CD4-positive, alpha-beta T cell treated with Interleukin-15 for 4 hours (primary cell): ENCODE measurements at places on chromosomes 3 and 15.

GRCh38 chr3:52857133-52857532 is 22.3 kb upstream of the MUSTN1 start:
- DNase-seq, result no peak

DNA sequence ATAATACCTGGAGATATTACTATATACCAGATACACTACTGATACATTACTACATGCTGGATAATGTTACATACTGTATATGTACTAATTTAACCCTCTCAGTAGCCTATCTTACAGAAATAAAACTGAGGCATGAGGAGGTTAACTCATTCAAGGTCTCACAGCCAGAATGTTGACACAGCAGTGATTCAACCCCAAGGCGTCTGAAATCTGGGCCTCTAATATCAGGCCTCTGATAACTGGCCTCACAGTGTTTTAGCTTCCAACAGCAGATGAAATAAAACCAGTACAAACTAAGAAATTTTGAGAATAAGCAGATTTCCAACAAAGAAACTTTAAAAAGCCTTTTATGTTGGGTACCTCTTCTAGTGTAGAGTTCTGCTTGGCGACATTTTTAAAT is 23.4 kb downstream of the DZIP1L start:
- no peak for DNase-seq

GRCh38 chr3:37200141-37200540 is 25.8 kb upstream of the LRRFIP2 start:
- DNase-seq, result no peak

- no peak for DNase-seq
Measured at GRCh38 chr15:38849046-38849445, 284.4 kb upstream of the RASGRP1 start.

- DNase-seq, result no peak
Measured at GRCh38 chr15:93109336-93110102, 20.5 kb upstream of the RGMA start.

- DNase-seq, result no peak
Measured at GRCh38 chr15:98996169-98996568, 11.4 kb downstream of the PGPEP1L start.

- no peak for DNase-seq
Measured at GRCh38 chr15:63322541-63322940, 45.1 kb downstream of the APH1B start.

GRCh38 chr3:85890043-85890555 is 931.3 kb downstream of the CADM2 start:
- DNase-seq, result no peak

GRCh38 chr3:80285388-80285787 is 517.6 kb upstream of the ROBO1 start:
- DNase-seq, result no peak

- no peak for DNase-seq
Measured at GRCh38 chr15:62896969-62897486, 145.5 kb upstream of the TPM1 start.

DNA sequence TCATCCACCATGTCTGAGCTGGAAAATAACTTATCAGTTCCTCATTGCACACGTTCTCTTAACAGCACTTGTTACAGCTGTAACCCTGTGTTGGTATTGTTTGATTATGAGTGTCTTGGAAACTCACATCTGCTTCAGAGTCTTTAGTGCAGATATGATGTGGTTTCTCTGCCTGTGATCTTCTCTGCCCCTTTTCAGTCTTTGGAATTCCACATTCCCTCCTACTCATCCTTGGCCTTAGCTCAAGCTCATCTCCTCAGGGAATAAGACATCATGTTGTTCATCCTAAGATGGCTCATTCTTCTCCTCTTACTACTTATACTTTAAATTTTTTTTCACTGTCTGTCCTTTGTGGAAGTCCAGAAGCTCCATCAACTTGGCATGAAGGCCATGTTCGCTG is 77.7 kb downstream of the SYNPR start:
- DNase-seq, result no peak

DNA sequence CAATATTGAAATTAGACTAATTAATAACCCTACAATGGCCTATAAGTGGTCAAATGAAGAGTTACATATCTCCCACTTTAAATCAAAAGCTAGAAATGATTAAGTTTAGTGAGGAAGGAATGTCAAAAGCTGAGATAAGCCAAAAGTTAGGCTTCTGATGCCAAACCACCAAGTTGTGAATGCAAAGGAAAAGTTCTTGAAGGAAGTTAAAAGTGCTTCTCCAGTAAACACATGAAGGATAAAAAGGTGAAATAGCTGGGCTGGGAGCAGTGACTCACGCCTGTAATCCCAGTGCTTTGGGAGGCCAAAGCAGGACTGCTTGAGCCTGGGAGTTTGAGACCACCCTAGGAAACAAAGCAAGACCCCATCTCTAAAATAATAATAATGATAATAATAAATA is 46.9 kb upstream of the DCUN1D1 start:
- DNase-seq, result no peak

- DNase-seq, result no peak
Measured at GRCh38 chr3:157487339-157487738, 15.9 kb downstream of the VEPH1 start.

GRCh38 chr3:195106418-195106906 is 164.5 kb downstream of the XXYLT1 start:
- peak; percentile 61 for DNase-seq

- no peak for DNase-seq
Measured at GRCh38 chr3:157063926-157064325, 96.0 kb downstream of the CCNL1 start.

- DNase-seq, result no peak
Measured at GRCh38 chr3:96959474-96959873, 145.1 kb downstream of the EPHA6 start.

DNA sequence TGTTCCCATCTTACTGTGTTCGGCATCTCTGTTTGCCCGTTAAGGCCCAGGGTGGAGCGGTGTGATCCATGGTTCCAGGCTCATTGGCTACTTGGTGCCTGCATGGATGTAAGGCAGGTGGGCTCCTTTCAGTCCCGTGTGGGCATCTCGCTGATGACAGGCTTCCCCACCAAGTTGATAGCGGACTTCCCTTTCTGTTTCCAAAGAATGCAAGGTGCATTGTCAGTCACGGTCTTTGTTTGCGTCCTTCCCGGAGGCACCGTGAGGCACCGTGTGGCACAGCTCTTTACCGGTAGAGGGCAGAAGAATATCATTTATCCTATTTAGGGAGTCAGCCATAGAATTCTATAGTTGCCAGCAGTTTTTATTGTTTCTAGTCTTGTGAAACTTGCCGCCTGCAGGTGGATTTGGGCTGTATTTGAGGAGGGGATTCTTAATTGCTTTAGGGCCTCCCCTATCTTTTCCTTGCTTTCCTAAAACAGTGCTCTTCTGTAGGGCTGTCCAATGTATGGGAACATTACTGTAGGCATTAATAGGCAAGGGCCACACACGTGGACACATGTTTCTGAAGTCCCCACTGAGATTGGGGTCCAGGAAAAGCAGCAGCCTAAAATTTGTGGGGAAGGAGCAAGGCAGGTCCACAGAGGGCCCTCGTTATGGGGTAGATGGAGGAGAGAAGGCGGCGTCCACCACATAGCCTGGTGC is 244.1 kb downstream of the SLCO3A1 start:
- DNase-seq, result peak; percentile 64

DNA sequence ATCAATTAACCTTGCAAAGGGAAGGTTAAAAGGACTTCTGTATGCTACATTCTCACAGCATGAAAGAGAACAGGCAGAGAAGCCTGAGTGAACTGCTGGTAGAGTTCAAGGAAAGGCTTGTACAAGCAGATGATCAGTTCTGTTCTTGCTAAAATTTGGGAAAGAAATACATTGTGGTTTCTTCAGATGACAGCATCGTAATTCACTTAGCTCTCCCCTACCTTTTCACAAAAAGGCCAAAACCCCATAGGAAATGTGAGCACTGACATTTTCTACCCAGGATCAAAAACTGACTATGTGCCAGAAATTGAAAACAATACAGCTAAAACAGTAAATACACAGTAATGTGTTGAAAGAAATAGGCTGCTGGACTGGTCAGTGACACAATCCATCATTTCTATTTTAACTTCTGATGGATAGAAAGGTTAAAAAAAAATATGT is 216.4 kb downstream of the DPH6 start:
- no peak for DNase-seq

DNA sequence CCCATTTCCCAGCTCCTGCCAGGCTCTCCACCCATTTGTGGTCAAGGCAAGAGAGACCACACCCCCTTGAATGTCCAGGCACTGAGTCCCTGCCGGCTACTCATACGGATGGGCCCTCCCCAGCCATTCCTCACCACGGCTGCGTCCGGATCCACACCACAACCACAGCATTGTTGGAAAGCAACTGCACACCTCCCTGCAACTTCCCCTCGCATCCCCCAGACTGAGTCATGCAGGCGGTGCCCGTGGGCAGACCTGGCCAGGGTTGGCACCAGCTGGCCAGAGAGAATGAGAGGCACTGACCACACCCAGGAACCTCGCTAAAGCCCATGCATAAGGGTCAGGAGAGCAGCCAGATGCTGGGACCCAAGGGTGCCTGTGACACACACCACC is 30.5 kb downstream of the LOXL1 start:
- DNase-seq, result no peak

- DNase-seq, result no peak
Measured at GRCh38 chr3:183061391-183062172, 37.7 kb downstream of the MCCC1 start.

GRCh38 chr15:57427367-57427821 is 51.1 kb downstream of the CGNL1 start:
- no peak for DNase-seq

DNA sequence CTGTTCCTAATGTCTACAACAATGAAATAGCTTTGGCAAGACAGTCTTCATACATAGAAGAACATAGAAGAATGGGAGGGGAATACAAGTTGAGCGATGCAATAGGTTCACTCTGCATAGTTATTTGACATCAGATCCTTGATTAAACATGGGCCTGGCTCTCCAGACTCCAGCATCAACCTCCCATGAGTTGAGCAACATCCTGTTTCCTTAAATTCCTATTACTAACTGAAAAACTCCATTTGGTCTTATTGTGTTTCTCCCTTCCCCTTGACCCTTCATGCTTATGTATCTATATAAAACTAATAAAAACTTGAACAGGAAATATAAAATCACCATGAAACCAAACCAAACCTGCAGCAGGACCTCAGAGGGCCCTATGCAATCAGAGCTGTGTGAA is 304.5 kb upstream of the SATB1 start:
- no peak for DNase-seq

GRCh38 chr3:47315069-47315647 is 32.4 kb downstream of the KLHL18 start:
- DNase-seq, result no peak

GRCh38 chr3:54932606-54933005 is 4.7 kb upstream of the LRTM1 start:
- no peak for DNase-seq

- no peak for DNase-seq
Measured at GRCh38 chr15:63573533-63573932, 23.7 kb upstream of the FBXL22 start.

DNA sequence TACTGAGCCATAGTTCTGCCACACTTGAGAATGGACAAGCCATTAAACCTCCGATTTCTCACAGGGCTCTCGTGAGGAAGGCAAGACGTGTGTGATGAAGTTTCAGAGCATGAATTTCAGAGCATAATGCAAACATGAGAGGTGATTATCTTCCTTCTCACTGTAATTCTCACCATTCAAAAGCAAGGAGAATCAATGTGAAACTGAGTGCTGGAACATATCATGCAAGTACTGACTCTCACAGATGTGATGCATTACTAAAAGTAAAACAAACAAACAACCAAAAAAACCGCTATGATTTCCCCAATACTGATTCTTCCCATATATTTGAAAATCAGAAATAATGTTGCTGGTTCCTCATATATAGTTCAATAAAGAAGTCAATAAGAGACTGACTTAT is 23.7 kb downstream of the P3H2 start:
- DNase-seq, result no peak

DNA sequence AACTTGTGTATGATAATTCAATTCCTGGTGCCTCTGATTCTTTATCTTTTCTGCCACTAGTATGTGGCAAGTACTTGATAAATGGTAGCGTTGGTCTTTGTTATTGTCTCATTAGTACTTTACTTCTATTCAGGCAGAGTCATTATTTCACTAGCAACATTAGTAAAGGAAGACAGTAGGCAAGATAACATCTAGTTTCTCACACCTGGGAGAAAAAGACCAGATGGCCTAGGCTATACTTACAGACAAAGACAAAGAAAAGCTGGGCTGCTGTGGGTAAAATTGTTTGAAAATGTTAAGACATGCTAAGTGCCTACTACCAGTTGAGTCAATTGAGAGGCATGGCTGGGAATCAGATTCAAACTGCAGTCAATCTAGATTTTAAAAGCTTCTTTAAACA is 198.7 kb upstream of the CMC1 start:
- DNase-seq, result no peak

GRCh38 chr3:155712008-155712407 is 32.9 kb downstream of the PLCH1 start:
- no peak for DNase-seq

DNA sequence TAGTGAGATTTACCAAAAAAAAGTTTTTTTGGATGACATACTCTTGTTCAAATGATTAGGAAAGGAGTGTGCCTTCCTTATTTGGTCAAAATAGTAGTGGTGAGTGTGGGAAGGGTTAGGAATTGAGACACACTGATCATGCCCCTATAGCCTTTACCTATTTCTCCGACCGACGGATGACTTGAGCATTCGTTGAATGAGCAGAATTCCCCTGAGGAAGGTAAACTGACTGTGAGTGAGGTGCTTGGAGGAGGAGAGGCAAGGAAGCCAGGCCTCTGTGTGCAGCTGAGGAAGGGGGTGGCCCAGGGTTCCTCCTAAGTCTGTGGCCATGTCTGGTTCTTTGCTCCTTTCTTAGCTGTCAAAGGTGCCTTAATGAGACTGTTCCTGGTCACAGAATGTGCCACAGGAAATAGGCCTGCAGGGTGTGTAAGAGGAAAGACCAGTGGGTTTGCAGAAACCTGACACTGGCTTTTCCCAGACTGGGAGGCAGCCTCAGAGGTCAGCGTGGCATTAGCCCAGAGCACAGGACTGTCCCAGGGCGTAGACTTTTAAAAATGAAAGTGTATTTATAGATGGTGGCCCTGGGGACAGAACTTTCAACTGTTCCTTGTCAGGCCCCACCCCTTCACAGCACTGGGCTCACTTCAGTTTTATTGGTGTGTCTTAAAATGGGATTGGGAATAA is 307.7 kb upstream of the C2CD4B start:
- no peak for DNase-seq

GRCh38 chr15:81858586-81858985 is 187.2 kb downstream of the MEX3B start:
- no peak for DNase-seq

DNA sequence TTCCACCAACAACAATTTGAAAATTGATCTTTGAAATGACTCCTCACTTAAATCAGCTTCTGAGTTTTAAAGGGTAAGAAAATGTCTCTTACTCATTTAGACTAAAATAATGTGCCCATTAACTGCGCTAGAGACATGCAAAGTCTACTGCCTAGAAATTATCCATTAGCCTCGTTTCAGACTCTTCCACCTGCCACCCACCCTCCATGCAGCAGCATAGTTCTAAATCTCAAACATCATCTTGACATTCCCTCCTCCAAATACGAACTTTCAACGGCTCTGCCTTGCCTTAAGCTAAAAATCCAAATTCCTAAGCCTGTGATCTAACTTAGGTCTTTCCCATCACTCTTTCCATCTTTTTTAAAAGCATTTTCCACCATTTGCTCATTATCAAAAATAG is 66.6 kb upstream of the ST8SIA2 start:
- no peak for DNase-seq

GRCh38 chr3:196660381-196661166 is 21.1 kb downstream of the NRROS start:
- DNase-seq, result no peak
